ENCODE measurements at places on chromosomes 3 and 15.

GRCh38 chr15:78709263-78709882 is 68.4 kb upstream of the CHRNB4 start:
- DNase-seq = peak; percentile 50

GRCh38 chr15:76401285-76401684 is 64.7 kb downstream of the ISL2 start:
- DNase-seq = no peak

- DNase-seq = no peak
Observed at GRCh38 chr3:45127130-45127822, 18.9 kb downstream of the CDCP1 start.

DNA sequence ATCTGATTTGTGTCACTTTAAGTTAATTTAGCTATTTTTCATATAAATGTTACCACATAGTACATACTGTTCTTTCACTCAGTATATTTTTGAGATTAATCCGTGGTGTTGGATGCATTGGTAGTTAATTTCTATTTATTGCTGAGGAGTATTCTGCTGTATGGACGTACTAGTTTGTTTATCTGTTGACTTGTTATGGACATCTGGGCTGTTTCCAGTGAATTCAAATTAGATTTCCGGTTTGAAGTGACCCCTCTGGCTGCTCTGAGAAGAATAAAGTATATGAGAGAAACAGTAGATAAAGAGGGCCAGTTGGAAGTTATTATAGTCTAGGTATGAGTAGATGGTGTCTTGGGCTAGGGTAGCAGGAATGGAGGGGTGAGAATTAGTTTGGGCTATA is 15.6 kb downstream of the KAT2B start:
- DNase-seq = no peak

- DNase-seq = no peak
Observed at GRCh38 chr3:49775538-49775937, 10.8 kb downstream of the IP6K1 start.
